HS-27A (cell line): ENCODE measurements at places on chromosomes 7 and 10.

- no peak for DNase-seq
Observed at GRCh38 chr10:71694567-71694968, 25.0 kb downstream of the C10orf105 start.

GRCh38 chr7:6256677-6257535 lies 15.5 kb downstream of the CYTH3 start:
- DNase-seq = no peak

DNA sequence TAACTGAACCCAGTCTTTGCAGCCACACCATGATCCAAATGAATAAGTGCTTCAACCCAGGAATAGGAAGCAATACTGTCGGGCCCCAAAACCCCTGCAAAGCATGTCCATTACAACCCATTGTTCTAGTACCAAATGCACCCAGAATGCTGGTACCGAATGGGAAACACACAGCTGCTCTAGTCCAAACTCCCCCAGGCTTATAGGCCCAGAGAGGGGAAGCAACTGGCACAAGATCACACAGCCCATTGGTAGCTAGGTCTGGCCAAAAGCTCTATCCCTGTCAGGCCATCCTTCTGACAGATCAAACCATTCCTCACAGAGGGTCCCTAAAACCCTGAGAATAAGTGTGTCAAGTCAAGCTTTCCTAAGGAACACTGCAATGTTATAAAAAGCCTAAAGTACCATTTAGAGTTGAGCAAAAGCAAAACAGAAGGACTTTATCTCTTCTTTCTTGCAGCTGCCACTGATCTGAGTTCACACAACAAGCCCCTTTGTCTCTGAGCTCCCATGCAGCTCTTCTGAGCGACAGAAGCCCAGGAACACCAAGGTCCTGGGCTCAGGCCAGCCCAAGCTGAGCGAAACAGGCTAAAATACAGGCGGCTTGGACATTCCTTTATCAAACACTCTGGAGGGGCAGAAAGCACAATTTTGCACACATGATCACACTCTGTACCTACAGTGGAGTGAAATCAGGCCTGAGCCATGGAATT lies 116.7 kb downstream of the SGMS1 start:
- no peak for DNase-seq

GRCh38 chr10:110657973-110658691 lies 14.0 kb downstream of the RBM20 start:
- DNase-seq = no peak

GRCh38 chr10:76242956-76243355 lies 811.5 kb downstream of the LRMDA start:
- no peak for DNase-seq

- no peak for DNase-seq
Observed at GRCh38 chr10:88996927-88997326, 6.3 kb downstream of the FAS start.

DNA sequence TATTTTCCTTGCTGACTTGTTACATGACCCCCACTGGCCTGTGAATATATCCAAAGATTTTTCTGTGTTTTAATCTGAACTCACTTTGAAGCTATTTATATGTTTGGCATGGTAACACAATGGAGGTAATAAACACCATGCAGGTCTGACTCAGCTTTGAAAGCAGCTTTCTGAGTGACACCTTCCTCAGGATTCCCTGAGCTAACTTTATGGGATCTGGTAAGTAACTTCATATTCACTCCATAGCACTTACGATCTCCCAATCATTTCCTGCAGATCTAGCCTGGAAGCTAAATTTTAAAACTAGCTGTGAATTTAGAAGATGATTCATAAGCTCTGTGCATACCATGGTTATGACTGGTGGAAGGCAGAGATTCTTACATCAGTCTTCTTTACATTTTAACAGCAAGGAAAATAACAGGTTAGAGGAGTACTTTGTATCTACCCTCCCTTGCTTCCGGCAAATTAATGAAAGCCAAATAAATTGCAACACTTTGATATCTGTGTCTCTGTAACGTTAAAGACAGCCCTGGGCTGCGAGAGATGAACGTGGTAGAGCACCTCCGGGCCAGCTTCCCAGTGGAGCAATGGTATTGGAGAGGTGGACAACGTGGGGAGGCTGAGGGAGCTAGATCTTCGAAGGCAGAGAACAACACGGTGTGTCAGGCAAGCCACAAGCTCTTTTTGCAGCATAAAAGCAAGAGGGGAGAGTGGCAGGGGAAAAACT lies 170.2 kb upstream of the KLF14 start:
- DNase-seq = peak; percentile 76

DNA sequence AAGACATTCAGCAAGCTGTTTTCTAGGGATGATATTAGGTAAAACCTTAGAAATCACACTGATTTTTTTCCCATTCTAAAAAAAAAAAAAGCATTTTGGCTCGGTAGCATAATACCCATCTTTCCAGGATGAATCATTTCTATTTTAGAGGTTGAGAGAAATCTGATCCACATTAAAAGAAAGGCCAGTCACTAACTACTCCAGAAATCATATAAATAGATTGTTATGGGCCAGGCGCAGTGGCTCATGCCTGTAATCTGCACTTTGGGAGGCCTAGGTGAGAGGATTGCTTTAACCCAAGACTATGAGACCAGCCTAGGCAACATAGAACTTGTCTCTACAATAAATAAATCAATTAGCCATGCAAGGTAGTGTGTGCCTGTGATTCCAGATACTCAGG lies 164.3 kb downstream of the BAMBI start:
- DNase-seq = no peak

DNA sequence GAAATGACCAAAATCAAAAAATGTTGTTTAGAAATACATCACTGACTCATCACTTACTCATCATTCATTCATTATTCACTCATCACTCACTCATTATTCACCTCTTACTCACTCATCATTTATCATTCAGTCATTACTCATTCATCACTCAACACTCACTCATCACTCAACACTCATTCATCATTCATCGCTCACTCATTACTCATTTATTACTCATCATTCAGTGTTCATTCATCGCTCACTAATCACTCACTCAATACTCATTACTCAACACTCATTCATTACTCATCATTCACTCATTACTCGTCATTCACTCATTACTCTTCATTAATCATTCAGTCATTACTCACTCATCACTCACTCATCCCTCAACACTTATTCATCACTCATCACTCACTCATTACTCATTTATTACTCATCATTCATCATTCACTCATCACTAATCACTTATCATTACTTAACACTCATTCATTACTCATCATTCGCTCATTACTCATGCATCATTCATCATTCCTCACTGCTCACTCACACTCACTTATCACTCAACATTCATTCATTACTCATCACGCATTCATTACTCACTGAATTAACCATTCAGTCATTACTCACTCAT lies 238.5 kb downstream of the ADARB2 start:
- DNase-seq = no peak

- no peak for DNase-seq
Observed at GRCh38 chr7:50268990-50269389, 35.5 kb upstream of the IKZF1 start.

DNA sequence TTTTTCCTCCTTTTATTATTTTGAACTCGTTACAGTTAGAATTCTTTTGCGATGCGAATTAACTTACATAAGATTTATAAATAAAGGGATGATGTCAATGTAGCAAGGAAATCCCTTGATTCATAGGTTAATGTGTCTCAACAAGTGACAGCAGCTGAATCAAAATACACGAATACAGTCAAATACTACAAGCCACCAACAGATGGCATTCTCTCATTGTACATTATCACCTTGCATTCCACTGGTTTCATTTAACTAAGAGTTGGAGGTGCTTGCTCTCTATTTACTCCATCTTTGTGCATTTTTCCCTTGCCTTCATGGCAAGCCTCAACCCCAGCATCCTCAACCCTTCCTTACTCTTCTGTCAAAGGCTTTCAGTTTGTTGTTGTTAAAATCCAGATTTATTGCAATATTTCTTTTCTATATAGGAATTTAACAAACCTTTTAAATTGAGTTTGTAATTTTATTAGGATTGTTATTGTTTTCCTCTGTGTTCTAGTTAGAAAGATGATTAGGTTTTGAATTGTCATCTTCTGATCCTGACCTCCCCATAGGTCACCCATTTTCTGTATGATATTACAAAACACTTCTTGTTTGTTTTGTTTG lies 78.3 kb downstream of the SLC25A40 start:
- DNase-seq = peak; percentile 3

GRCh38 chr7:23404546-23405239 lies 65.6 kb downstream of the IGF2BP3 start:
- DNase-seq = no peak

- DNase-seq = no peak
Observed at GRCh38 chr10:121851786-121852185, 76.0 kb downstream of the ATE1 start.

DNA sequence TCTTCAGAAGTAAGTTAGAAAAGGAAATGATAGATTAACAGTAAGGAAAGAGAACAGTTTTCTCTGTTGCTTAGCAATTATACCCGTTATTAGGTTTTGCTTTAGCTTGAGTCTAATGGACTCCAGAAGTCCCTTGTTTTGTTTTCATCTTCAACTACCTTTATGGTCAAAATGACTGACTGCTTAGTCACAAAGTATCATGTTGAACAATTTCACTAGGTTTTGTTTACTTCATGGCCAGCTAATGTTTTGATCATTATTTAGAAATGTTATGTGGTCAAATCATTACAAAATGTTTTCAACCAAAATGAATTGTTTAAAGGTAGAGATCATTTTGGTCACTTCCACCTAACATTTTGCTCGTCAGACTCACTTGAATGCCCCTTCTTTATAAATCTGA lies 1.9 kb downstream of the UBN2 start:
- DNase-seq = no peak

DNA sequence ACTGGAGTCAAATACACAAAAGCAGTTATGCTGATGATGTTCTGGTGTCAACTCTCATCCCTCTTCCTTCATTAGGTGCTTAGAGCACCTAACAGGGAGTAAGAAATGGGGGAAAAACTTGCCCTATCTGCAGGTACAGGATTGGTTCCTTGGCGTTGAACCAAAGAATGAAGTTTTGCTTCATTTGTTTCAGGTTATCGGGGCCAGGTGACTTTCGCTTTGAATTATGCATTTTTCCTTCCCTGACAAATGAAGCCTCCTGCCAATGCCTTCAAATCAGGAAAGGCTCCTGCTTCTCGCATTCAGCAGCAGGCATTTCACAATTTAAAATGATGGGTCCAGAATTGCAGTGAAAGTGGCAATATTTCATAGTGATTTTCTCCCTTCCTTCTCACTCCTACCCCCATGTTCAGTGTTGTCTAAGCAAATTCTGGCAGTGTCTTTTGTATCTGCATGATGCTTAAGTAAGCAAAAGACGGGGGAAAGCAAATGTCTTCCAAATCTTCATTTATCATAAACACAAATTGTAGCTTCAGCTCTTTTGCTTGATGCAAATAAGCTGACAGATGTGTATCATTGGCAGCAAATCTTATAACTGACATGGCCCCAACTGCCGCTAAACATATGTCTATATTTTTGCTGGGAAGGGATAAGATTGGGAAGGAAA lies 29.4 kb downstream of the DNAJB9 start:
- no peak for DNase-seq

DNA sequence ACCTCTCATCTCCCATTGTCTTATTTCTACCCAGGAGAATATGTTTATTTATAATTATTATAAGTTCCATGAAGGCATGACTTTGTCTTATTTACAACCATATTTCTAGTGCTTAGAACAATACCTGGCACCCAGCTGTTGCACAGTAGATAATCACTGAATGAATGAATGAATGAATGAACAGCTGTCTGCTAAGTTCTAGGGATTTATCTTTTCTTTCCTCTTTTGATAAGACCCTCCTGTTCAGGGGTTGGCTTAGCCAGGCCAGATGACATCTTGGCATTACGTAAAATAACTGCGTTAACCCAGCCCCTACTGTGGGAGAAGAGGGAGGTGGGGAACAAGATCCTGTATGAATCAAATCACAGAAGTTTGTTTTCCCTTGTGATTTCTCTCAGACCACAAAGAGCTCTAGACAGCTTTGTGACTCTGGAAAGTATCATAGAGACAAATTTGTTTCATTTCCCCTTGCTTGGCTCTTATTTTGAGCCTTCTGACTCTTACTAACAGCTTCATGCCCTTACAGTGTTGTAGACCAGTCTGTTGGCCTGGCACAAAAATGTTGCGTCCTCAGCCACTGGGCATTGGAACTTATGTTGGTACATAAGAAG lies 8.4 kb downstream of the ZNF862 start:
- DNase-seq = no peak

DNA sequence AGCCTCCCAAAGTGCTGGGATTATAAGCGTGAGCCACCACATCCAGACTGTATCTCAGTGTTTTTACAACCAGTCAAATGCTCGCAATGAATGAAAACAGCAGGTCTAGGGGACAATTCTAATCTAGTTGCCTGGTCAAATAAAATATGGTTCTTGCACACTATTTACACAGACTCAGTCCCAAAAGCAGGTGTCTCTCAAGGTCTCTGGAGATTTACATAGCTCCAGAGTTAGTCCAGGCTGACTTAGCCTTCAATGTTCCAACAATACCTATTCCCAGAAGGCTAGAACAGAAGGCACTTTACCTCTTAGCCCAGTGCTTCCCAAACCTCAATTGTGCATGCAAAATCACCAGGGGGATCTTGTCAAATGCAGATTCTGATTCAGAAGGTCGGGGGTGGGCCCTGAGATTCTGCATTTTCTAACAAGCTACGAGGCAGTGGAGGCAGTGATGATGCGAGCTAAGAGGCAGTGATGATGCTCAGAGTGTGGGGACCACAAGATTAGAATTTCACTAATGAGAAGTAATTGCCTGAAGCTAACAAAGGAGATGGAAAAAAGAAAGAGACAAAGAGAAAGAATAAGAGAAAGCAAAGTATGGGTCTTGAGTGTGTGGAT lies 6.4 kb downstream of the KIAA1549 start:
- DNase-seq = no peak

DNA sequence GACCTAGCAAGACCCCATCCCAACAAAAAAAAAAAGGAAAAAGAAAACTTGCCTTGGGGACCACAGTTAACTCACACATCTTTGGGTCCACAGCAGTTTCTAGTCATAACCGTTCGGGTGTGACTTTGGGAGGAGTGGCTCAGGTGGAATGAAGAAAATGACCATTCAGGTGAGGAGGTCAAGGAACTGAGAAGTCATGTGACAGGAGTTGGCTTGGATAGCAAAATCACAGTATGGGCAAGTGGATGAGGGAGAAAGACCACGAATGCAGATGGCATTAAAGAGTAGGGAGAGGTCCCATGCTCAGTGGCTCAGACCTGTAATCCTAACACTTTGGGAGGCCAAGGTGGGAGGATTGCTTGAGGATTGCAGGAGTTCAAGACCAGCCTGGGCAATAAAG lies 17.1 kb upstream of the CNOT4 start:
- DNase-seq = no peak

GRCh38 chr7:1096156-1097119 lies 8.5 kb downstream of the GPER1 start:
- DNase-seq = no peak

- DNase-seq = no peak
Observed at GRCh38 chr7:40866601-40867000, 731.8 kb downstream of the SUGCT start.

- DNase-seq = no peak
Observed at GRCh38 chr10:74026428-74027015, 28.6 kb downstream of the VCL start.

GRCh38 chr7:19143881-19144574 lies 1.2 kb downstream of the FERD3L start:
- no peak for DNase-seq

- DNase-seq = no peak
Observed at GRCh38 chr10:110226543-110226925, 19.1 kb downstream of the MXI1 start.
